ENCODE measurements at places on chromosomes 1 and 21.

DNA sequence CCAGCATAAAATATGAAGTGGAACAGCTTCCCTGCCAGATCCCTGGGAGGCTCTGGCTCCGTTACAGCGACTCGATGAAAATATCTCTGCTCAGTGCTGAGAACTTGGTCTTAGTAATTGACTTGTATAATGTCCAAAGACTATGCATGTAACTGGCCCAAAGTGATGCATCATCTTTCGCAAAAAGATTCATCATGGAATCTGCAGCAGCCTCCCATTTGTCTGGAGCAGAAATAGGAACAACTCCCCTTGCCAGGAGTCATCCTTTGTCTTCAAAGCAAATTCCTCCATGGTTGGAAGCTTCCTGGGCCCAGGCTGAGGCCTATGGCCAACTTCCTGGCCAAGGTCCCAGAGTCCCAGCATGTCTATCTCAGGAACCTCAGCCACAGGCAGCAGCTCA lies 16.9 kb upstream of the SLC6A17 start:
- DNase-seq = no peak

DNA sequence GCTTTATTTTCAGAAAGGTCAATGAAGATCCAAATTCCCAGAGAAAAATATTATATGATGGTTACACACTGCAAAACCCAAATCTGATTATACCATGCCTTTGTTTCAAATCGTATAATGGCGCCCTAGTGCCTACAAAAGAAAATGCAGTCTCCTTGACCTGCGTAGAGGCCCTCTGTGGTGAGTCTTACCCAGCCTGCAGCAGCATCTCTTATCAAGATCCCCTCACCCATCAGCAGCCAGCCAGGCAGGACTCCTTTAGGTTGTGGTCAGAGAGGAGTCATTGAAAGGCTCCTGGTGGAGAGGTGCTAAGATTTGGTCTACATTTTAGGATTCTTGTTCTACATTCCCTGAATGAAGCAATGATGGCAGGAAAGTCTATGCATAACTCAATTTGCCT lies 23.7 kb upstream of the DAB1 start:
- DNase-seq = no peak

DNA sequence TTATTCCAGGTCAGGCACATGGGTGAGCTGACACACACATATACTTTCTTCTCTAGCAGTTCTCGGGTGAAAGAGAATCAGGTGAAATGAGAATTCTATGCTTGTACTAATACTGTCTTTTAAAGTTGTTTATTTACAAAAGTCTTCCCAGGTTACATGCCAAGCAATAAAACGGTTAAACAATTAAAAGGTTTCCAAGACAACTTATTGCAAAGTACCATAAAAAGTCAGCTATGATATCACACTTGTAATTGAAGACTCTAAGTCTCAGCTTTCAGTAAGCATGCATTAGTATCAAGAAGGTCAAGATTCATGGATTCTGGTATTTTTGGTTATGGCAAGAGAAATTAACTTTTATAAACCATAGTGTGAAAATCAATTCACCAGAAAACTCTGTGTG lies 171.4 kb downstream of the PDE4B start:
- DNase-seq = no peak

- peak; percentile 41 for DNase-seq
These were observed at the start of gene TMOD4 for GRCh38 chr1:151175863-151176262. TMOD4 (minus strand) TSS chr1:151175981; CDS start chr1:151174875, 1,106 bp downstream.

- DNase-seq = no peak
These were observed 208.0 kb upstream of the GALNT2 start for GRCh38 chr1:229859026-229859425.

DNA sequence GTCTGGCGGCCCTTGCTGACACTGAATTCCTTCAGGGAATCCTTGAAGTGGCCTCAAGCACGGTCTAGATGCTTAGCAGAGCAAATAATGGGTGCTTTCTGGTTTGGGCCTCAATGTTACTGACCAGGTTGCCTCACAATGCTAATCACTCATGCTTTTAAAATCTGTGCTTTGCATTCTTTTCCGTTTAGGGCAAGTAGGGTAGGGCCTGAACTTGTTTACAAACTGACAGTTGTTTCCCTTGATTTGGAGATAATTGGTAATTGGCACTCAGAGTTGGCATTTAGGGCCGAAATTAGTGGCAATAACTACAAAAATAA lies 1.4 kb downstream of the VPS13D start:
- DNase-seq = no peak

DNA sequence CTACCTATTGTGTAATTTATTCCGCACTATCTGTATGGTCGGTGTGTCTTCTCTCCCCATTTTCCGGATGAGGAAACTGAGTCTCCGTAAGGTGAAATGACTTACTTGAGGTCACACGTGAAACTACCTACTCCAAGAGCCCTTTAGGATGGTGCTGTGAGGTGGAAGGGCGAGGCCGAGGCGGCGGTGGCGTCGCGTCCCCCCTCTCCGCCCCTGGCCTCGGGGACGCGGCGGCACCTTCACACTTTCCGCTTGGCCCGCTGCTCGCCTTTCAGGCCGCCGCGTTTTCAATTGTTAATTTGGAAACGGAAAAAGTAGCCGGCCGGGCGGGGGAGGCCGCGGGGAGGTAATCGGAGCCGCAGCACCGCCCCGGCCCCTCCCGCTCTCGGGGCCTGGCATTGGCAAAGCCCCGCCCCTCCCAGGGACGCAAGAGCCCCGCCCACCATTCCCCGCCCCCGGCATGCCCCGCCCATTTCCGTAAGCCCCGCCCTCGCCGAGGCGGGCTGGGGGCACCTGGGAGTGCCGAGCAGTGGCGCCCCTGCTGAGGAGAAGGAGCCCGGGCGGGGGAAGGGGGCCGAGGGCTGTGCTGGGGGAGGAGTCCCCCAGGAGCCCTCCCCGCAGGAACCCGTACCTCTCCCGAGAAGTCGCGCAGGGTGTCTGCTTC lies 18.6 kb downstream of the KCNQ4 start:
- DNase-seq = peak; percentile 95

- DNase-seq = no peak
These were observed 42.8 kb upstream of the USP24 start for GRCh38 chr1:55257958-55258357.

DNA sequence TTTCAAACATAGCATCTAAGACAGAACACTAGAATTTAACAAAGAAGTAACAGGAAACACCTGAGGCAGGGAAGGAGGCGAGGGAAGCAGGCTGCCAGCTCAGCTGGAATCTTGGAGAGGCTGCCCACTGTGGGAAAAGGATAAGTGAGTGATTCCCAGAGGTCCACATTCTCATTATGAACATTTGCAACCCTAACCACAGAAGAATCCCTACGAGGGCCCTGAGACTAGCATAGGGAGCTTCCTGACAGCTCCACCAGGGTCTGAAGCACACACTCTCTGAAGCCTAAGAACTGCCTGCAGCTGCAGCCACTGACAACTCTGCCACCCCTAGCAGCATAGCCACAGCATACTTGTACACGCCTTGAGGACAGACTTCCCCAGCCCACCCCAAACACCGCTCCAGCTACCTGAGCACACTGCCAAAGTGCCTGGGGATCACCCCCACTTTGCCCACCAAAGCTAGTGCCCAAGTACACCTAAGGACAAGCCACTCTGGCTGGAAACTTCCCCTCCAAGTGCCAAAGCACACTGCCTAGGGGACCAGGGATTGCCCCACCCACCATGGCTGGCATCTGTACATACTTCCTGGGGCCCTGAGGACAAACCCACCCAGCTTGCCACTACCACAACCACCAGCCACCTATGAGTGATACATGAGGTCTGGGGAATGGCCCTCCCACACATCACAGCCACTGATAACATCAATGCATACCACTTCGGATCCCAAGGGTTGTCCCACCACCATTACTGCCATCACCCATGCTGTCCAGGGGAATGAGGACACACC lies 76.6 kb upstream of the GUCA2A start:
- DNase-seq = no peak

DNA sequence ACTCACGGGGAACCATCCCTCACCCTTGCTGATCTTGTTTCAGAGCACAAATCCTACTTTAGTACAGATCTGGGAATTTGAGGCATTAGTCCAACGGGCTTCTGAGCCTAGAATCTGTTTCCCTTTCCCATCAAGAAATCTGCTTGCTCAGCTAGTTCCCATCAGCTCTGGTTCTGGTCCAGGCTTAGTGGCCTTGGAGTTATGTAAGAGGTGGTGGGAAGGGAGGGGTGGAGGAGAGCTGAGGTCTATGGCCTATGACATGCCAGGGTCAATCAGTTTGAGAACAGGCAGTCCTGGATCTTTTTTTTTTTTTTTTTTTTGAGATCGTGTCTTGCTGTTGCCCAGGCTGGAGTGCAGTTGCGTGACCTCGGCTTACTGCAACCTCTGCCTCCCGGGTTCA lies 4.1 kb downstream of the GSTM1 start:
- no peak for DNase-seq

DNA sequence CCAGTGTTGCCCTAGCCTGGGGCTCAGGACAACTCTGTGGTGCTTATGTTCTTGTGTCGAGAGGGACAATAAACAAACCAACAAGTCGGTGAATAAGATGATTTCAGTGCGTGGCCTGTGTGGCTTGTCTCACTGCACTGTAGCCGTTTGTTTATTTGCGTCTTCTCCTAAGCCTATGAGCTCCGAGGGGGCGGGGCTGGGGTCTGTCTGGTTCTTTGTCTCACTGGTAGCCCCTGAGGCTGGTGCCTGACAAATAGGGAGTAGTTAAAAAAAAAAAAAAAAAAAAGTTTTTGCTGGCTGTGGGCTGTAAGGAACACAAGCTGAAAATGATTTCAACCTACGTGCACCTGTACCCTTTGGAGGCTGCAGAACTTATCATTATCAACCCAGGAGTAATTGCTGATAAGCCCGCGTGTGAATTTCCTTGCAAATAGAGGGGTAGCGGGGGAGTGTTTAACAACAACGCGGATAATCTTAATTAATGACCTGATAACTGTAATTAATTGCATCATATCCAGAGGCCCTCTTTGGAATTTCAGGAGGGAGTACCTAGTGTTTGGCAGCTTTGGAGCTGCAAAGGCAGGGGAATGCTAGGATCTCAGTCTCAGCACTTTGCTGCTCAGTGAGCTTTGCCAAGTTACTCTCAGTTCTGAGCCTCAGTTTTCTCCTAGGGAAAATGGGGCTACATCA lies 925 bp upstream of the ARHGEF10L start:
- no peak for DNase-seq

- DNase-seq = peak; percentile 28
These were observed 646 bp upstream of the PDZK1IP1 start for GRCh38 chr1:47190509-47190855.

- DNase-seq = no peak
These were observed 38.3 kb upstream of the RGS16 start for GRCh38 chr1:182642461-182642860.

DNA sequence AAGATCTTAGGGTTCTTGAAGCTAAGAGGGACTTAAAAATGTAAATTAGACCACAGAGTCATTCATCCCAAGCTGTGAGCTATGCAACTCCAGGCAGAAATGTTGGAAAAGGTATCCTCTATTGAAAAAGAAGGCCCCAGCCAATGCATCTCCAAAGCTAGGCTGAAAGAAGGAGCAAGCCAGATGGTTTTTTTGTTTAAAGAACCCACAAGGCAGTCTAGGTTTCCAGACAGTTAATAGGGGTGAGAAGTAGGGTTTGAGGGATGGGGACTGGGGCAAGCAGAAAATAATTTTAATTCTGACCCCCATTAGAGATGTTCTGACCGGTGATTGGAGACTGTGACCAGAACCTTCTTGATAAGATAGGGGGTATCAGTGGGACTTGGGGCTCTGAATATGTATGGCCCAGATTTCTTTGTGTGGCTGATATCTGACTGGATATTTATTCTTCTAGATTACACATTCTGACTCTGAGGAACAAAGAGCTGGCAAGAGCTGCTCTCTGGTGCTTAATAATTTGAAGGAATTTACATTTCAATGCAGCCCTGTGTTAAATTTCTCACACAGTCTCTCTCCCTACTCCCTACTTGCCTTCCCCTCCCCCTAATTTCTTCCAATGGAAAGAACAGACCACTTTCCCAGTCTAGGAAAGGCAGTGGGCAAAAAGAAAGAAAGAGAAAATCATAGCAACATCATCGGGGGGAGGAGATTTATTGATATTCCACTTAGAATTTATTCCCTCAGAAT lies 104.9 kb downstream of the NUF2 start:
- DNase-seq = no peak

DNA sequence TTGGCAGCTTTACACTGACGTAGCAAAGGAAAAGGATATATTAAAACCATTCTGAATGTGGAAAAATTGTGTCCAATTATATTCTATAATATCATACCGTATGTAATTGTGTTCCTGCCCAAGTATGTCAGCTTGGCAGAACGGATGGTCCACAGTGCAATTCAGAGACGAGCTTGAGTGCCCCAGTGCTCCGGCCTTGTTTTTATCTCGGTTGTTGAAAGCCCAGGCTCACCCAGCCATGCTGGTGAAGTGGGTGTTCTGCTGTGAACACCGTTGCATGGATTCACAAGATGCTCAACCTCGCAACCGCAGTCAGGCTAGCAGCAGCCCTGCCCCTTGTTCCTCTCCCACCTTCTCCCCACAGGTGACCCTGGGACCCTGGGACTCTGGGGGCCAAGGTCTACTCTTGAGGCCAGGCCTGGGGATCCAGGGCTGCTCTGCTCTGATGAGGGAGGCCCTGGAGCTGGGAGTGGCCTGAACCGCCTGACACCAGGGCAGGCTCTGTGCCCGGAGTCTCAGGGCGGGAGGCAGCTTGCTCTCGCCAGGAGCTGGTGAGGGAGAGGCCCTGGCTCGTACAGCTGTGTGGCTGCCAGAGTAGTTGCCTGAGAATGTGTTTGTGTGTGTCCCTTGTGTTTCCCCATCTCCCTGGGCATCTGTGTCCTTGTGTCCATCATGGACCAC lies 11.2 kb downstream of the PTPRF start:
- peak; percentile 83 for DNase-seq

DNA sequence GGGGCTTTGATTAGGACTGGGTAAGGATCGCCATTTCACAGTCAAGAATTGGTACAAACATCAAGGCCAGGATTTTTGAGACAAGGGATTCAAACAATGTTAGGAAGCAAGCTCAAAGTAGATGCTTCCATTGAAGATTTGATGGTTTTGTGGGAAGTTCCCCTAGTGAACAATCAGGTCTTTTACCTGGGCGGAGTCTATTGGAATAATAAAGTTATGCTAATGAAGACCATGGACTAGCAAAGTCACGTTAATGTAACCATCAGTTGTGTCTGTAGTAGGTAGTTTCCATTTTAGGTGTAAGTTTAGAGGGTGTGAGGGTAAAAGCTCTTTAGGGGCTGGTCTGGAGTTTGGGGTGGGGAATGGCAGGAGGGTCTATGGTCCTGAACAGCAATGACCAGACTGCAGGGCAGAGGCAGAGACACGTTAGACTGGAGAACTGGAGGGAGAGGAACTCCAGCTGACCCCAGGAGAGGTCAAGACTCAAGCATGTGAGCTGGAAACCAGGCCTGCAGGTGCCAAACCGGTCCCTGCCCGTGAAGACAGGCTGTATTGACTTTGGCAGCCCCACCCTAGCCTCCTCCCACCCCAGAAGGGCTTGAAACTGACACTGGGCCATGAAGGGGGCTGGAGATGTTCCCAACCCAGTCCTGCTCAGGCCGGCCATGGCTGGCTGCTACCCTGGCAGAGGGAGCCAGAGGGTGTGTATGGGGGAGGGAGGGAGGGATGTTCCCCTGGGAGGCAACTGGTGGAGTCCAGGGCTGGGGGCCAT lies 36.0 kb upstream of the GPR37L1 start:
- DNase-seq = no peak

GRCh38 chr1:231518485-231519034 lies 9.9 kb upstream of the TSNAX start:
- no peak for DNase-seq

- no peak for DNase-seq
These were observed 3.2 kb downstream of the ANGPTL1 start for GRCh38 chr1:178867670-178868069.
